ENCODE measurements at places on chromosomes 1 and 21.

GRCh38 chr1:173038875-173039554 is 11.7 kb downstream of the TNFSF18 start:
- no peak for DNase-seq

GRCh38 chr1:37509181-37509580 is 5.4 kb downstream of the MEAF6 start:
- no peak for DNase-seq

GRCh38 chr1:222031318-222031717 is 289.4 kb upstream of the DUSP10 start:
- DNase-seq, result no peak

DNA sequence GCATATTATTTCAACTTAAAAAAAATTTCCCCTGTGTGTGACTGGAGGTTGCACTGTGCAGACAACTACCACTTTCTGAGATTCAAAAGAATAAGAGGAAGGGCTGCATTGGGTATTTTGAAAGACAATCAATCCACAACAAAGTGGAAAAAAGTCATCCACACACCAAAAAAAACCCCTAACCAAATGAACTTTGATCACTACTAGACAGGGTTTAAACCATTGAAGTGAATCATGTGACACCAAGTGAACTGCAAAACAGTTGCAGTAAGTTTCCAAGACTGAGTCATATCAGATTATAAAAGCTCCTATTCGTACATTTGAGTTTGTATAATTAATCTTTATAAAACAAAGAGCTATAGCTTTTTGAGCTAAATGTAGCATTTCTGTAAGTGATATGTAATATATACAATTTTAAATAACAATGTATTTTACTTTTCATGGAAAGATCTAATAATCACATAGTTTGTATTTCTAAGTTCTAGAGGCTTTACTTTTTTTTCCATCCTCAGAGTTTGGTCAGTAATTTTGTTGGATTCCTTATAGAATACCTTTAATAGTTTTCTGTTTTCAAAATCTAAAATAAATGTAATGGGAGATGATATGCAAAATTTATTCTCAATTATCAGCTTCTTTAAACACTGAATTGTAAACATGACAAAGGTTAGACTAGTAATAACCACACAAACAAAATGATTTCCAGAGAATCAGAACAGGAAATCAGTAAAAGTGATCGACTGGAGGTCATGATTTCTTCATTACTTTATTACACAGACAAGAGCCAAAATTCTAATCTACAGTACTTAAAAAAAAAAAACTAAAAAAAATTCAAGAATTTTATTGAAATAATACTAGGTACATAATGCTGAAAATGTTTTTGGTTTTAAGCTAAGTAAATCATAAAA is 50.5 kb upstream of the GFI1 start:
- no peak for DNase-seq

GRCh38 chr1:76463278-76463677 is 388.7 kb downstream of the ST6GALNAC3 start:
- no peak for DNase-seq

- DNase-seq, result no peak
Observed at GRCh38 chr1:167799747-167800146, 78.0 kb downstream of the MPZL1 start.

GRCh38 chr21:39346671-39347331 is 2.1 kb downstream of the HMGN1 start:
- DNase-seq, result no peak

- no peak for DNase-seq
Observed at GRCh38 chr1:152458384-152459185, 44.5 kb upstream of the CRNN start.

DNA sequence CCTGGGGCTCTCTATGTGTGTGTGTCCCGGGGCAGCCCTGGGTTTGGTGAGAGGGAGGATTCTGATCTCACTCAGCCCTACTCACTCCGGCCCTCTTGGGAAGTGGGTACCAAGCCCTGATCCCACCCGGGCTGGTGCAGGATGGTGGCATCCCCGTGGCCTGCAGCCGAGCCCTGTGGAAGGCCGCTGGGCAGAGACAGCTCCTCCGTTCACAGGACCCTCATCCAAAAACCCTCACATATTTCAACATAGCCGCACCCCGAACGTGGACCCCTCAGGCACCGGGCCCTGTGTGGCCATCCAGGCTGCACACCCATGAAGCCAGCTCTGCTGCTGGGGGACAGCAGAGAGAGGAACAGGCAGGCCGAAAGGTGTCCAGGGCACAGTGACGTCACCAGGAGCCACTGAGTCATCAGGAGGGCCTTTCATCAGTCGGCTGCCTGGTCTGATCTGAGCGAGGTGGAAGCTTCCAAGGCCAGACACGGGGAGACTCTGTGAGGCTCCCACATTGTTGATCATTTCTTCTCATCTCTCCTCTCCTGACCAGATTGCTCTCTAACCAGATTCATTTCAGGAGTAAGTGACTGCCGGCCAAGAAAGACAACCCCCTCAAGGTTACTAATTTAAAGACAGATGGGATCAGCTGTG is 16.2 kb upstream of the GPR157 start:
- DNase-seq, result no peak

- DNase-seq, result no peak
Observed at GRCh38 chr21:45309069-45309986, 21.6 kb upstream of the POFUT2 start.

DNA sequence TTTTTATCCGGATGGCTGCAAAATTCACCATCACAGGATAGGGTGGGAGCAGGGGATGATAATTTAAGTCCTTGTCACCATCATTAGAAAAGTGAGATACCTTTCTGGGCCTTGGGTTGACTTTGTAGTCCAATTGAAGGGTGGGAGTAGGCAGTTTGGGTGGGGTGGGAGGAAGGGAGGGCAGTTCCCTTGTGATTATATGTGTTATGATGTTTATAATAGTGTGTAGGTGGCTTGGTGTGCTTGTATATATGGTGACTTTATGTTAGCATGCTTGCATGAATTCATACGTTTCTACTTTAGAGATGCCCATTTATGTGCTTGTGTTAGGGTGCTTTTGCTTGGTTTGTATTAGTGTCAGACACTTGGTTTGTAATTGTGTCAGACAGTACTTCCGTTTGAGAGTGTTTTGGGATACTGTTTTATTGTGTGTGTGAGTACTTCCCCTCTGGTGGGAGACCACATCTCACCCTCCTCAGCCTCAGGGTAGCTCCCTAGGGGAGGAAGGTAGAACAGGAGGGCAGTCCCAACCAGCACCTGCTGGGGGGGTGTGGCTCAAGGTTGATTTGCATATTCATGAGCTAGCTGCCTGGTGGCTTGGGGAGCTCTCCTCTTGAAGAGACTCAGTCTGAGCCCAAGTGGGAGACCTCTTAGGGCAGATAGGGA is 6.3 kb upstream of the POU3F1 start:
- no peak for DNase-seq

DNA sequence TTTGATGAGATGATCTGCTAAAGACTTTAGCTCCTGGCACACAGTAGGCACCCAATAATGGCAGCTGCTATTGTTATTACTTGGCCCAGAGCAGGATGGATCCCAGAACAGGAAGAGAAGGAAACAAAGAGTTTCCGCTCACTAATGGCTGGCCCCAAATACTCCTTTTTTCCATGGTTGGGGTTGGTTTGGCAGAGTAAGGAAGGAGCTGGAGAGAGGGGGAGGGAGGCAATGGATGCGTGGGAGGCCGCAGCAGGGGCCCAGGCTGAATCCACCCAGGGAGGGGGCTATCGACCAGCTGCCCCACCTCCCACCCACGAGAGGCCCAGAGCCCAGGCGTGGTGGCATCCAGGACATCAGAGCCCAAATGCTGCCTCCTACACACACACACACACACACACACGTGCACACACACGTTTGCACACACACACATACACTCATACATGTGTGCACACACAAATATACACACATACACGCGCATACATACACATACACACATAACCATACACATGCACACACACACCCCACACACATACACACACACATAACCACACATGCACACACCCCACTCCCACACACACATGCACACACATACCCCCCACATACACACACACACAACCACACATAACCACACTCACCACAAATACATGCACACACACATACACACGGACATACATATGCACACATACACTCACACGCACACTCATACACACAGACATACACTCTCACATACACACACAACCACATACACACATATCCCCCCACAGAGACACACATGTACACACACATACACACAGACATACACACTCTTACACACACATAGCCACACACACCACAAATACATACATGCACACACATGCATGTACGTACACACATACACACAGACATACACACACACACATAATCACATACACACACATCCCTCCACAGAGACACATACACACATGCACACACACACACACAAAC is 25.2 kb downstream of the C1QB start:
- no peak for DNase-seq

- no peak for DNase-seq
Observed at GRCh38 chr1:97163591-97164275, 442.1 kb downstream of the PTBP2 start.

DNA sequence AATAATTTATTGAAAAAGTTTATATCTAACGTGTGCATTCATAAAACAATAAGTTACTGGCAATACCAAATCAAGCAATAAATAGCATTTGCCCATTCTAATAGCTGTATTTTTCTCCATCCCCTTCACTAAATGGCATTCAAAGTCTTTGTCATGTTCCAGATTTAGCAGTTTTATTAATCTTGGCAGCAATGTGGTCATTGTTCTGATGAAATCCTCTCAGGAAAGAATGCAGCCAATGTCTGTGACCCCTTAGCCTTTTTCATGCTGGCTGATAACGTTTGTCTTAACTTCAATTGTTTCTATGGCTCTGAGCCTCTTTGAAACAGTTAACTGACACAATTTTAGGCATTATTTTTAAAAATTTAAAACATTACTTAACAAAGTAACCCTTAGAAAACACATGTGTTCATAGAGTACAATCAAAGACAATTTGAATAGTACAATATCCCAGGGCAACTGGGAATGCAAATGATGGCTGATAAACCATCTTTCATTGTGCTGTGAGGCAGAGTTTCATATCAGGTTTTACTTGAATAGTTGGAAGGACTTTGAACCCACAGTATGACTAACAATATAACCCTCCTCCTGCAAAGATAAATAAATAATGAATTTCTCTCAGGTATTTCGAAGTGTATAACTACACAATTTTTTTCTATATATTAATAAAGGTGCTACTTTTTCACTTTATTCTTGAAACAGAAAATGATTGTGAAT is 217.5 kb downstream of the LRRIQ3 start:
- no peak for DNase-seq

DNA sequence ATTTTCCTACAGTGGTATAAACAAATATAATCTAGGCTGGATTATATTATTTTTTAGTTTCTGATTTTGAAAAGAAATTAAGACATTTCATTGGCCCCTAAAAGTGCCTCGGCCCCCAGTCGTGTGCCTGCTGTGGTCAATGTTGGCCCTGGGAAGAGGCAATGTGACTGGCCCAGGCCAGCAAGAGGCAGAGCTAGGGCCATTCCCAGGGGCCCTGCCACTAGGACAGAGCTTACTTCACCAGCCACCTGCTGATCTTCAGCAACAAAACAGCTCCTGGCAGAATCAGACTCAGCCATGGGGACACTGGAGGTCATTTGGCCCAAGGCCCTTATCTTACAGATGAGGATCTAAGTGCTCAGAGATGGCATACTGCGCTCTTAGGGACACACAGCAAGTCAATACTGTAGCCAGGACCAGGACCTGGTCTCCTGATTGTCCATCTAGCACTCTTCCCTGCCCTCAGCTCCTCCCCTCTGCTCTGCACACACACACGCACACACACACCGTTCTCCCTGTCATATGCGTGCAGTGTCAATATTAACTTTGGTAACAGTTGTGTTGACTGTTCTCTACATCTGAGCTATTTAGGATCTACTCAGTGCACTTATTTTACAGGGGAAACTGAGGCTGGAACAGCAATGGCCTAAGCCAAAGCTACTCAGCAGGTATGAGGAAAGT is 16.6 kb upstream of the KLHDC7A start:
- DNase-seq, result no peak
